ENCODE measurements at places on chromosomes 6 and 20. TPM values are rescaled to one million over a fixed set of nuclear protein-coding genes. Genes with fewer than 3 reads are reported as not detected.

Gene SRMS
- total RNA-seq: not detected

Gene UNC5CL
- total RNA-seq: 1.3 TPM

Gene LCA5
- 0.81 TPM for total RNA-seq

Gene MYLK4
- 1.6 TPM for total RNA-seq

Gene SNAP25
- 0.27 TPM for total RNA-seq

Gene ADAM33
- total RNA-seq: not detected

Gene GSTA3
- total RNA-seq: not detected

Gene SLC17A9
- total RNA-seq: 28.8 TPM

Gene MPIG6B
- total RNA-seq: 7.8 TPM

Gene PACSIN1
- total RNA-seq: 1.6 TPM

Gene PGC
- total RNA-seq: not detected

Gene LTA
- total RNA-seq: under 0.01 TPM

Gene OPRM1
- under 0.01 TPM for total RNA-seq

Gene HCK
- 23.4 TPM for total RNA-seq

- no peak for DNase-seq
Measured at GRCh38 chr20:54002741-54003140, 67.7 kb downstream of the BCAS1 start.

DNA sequence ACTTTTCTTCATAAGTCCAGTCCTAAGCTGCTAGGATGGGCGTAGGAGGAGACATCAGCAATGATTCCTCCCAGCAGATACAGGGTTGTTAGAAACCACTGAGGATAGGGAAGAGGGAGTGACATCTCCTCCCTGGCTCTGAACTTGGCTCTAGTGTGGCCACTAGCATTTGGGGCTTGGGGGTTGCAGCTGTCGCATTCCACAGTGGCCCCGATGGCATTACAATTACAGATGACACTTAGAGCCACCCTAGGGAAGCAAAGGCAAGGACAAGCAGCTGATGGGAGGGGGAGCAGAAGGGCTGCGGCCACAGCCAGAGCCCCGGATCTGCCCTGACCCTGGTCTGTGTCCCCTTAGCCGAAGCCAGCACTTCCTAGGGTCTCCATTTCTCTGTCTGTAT lies 9.5 kb upstream of the CDKN1A start:
- DNase-seq: no peak

GRCh38 chr20:41978246-41978790 lies 360.1 kb upstream of the CHD6 start:
- DNase-seq: no peak

GRCh38 chr6:84643778-84644177 lies 120.6 kb downstream of the TBX18 start:
- DNase-seq: no peak

- DNase-seq: no peak
Measured at GRCh38 chr6:84061613-84062398, 28.2 kb downstream of the MRAP2 start.

DNA sequence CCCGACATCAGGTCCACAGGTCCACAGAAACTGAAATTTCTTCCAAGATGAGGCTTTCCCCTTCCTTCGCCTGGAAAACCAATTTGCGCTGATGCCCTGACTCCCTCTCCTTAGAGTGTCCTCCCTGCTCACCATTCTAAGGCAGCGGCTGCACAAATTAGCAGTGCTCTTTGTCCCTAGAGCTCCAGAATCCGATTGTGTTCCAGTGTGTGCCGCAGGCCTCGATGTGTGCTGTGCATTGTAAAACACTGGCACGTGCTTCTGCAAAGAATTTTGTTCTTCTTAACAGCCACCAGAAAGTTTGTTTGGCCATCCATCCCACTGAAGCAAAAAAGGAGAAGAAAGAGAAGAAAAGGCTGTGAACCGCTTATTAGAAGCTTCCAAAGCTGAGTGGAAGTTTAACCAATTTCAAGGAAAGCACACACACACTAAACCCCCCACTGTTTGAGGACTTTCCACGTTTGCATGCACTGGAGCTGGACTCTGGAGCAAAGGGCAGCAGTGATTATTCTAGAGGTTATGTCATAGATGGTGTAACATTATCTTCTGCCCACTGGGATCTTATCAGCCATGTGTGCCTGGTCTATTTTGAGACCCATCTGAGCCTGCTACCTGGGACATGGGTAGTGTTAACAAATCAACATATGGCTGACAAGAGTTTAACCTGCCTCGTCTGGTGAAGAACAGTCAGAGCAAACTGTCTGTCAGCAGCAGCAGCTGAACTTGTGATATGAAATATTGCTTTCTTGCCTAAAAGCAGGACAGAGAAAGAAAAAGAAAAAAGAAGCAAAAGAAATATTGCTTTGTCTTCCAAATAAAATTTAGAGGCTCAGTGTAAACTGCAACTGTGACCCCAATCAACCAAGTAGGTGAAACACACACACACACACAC lies 64.9 kb upstream of the RREB1 start:
- DNase-seq: no peak

GRCh38 chr6:121055572-121056163 lies 278.6 kb downstream of the TBC1D32 start:
- DNase-seq: peak; percentile 17

GRCh38 chr6:166579237-166579850 lies 7.1 kb downstream of the RAMACL start:
- DNase-seq: no peak

GRCh38 chr20:18019068-18019467 lies 38.6 kb downstream of the OVOL2 start:
- DNase-seq: no peak

DNA sequence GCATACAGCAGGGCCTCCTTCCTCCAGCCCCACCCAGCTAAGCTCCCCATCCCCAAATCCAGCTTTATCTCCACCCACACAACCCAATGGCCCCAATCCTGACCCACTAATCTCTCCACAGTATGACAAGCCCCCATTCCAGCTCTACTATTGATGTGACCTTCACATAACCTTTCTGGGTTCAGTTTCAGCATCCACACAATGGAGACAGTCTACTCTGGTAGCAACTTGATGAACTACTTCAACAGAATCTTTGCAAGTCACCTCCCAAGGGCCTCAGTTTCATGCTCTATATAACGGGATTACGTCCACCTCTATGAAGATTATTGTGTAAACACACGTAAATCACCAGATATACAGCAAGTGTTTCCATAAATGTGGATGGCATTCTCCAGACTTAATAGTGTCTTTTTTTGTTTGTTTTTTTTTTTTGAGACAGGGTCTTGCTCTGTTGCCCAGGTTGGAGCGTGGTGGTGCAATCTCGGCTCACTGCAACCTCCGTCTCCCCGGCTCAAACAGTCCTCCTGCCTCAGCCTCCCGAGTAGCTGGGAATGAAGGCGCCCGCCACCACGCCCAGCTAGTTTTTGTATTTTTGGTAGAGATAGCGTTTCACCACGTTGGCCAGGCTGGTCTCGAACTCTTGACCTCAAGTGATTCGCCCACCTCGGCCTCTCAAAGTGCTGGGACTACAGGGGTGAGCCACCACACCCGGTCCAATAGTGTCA lies 1.4 kb downstream of the AHCY start:
- DNase-seq: no peak

GRCh38 chr20:44073011-44073674 lies 113.8 kb downstream of the JPH2 start:
- no peak for DNase-seq

DNA sequence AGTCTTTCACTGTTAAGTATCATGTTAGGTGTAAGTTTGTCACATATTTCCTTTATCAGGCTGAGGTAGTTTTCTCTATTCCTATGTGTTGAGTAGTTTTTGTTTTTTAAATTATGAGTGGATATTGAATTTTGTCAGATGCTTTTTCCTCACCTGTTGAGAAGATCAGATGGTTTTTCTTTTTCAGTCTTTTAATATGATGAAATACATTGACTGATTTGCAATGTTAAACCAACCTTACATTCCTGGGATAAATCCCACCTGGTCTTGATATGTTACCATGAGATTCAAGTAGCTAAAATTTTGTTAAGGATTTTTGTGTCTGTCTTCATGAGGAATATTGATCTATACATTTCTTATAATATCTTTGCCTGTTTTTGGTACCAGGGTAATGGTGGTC lies 52.1 kb downstream of the FOXO3 start:
- DNase-seq: no peak

DNA sequence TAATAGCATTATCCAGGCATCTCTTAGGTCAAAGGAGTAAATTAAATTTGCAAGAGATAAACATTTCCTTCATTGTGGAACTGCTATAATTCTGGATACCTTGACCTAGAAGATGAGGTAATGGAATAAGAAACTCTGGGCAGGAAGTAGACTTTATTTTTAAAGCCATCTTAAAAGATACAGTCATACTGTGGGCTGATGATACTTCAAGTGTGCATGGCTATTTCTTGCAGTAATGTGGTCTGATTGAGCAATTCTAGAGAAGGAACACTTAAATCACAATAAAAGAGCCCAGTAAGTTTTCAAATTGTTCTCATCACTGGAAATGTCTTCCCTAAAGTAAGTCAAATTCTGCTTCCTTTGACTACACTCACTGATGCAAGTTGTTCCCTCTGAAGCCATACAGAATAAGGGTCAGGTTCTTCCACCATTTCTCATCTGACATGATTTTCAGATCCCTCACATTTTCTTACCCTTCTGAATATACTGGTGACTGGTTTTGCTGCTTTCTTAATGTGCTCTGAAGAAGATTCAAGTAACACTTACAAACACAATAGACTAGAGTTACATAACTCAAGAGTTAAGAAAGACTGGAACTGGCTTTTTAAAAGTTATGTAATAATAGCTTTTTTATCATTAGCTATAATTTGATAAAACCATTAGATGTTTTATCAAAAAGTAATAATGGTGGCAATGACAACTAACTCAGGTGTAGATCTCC lies 62.6 kb upstream of the TMEM244 start:
- no peak for DNase-seq

GRCh38 chr6:102981490-102982015 lies 1588.0 kb downstream of the GRIK2 start:
- DNase-seq: no peak

GRCh38 chr6:25340431-25341202 lies 61.4 kb downstream of the CARMIL1 start:
- no peak for DNase-seq

- no peak for DNase-seq
Measured at GRCh38 chr20:1718604-1719384, 61.2 kb upstream of the SIRPG start.

- DNase-seq: no peak
Measured at GRCh38 chr20:56572172-56572571, 39.1 kb downstream of the FAM209B start.

DNA sequence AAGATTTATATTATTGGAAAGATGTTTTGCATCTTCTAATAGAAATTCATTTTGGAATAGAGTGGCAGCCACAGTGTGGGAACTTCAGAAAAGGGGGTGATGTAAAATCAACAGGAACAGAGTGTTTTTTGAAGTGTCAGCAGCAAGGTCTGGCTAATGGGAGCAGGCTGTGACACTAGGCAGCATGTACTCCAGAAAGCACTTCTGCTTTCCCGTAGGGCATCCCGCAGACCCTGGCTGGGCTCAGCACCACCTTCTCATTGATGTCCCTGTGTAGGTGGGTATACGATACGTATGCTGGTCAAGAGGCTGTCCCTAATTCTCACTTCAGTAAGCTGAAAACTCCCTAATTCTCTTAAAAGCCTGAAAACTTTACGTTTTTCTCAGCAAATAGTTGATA lies 74.7 kb downstream of the EYA4 start:
- no peak for DNase-seq

DNA sequence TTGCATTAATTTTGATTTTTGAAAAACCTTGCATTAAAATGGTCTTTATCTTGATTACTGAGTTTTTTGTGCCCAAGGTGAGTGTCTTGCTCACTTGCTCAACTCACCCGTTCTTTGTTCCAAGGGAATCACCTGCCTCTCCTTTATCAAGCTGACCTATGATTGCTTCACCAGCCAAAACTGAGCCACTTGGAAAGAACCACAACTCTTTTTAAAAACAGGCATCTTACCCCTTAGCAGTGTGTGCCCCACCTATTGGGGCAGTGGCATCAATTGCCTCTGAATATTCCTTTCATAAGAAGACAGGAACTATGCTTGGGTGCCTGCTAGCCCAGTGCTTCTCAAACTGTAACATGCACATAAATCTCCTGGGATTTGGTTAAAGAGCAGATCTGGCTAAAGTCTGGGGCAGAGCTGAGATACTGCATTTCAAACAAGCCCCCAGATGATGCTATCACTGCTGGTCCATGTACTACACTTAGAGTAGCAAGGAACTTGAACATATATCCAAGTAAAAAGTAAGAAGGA lies 3.3 kb upstream of the STK38 start:
- DNase-seq: no peak

GRCh38 chr6:436308-437036 lies 44.9 kb downstream of the IRF4 start:
- DNase-seq: no peak

DNA sequence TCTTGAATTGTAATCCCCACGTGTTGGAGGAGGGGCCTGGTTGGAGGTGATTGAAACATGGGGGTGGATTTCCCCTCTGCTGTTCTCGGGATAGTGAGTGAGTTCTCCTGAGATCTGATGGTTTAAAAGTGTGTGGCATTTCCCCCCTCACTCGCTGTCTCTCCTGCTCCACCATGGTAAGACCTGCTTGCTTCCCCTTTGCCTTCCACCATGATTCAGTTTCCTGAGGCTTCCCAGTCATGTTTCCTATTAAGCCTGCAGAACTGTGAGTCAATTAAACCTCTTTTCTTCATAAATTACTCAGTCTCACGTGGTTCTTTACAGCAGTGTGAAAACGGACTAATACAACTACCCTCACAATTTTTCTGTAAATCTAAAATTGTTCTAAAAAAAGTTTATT lies 26.8 kb upstream of the FAM184A start:
- no peak for DNase-seq

DNA sequence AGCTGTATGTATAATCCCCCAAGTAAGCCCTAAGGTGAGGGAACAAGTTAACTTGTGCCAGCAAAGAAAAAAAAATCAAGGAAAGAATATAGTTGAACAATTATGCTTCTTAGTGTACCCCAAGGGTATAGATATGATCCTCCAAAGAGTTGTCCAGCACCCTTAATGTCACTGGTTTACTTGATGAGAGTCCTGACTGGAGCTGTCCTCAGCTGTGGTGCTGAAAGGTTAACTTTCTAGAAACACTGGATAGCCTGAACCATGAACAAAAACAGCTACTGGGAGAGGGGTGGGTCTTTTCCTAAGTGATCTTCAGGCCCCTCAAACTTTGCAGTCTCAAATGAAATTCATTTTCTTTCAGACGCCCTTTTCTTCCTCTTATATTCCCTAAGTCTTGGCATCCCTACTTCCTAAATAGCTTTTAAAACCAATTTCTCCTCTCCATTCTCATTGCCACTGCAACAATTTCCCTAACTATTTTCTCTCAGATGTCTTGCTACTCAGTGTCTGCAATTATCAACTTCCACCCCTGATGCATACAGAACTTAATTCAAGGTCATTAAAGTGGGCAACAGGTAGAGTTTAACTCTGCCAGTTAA lies 83.5 kb upstream of the PROKR2 start:
- peak; percentile 12 for DNase-seq

- DNase-seq: no peak
Measured at GRCh38 chr6:7207720-7208119, 100.0 kb downstream of the RREB1 start.

GRCh38 chr6:130697995-130698535 lies 129.1 kb upstream of the SMLR1 start:
- DNase-seq: peak; percentile 64
